Germinal center (tissue), 1 donor: ENCODE measurements at places on chromosomes 6 and 20.

GRCh38 chr6:155077331-155077730, 82.2 kb downstream of the TIAM2 start:
- DNase-seq: no peak

GRCh38 chr20:25218109-25218486, 22.6 kb downstream of the ENTPD6 start:
- DNase-seq: no peak

DNA sequence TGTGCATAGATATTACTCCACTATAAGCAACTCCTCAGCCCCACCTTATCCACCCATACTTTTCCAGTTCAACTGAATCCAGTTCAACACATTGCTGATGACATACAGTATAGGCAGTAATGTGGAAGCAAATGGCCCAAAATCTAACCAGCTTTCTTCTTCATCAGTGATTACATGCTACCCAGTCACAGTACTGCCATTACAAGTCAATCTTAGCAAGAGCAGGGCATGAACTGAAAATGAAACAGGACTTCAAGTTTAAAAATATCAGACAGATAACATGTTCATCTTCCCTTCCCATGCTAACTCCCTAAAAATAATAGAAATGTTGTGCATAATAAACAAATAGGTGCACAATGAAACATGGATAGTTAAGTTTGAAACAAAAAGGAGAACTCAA, 19.2 kb downstream of the RRAGD start:
- DNase-seq: no peak

DNA sequence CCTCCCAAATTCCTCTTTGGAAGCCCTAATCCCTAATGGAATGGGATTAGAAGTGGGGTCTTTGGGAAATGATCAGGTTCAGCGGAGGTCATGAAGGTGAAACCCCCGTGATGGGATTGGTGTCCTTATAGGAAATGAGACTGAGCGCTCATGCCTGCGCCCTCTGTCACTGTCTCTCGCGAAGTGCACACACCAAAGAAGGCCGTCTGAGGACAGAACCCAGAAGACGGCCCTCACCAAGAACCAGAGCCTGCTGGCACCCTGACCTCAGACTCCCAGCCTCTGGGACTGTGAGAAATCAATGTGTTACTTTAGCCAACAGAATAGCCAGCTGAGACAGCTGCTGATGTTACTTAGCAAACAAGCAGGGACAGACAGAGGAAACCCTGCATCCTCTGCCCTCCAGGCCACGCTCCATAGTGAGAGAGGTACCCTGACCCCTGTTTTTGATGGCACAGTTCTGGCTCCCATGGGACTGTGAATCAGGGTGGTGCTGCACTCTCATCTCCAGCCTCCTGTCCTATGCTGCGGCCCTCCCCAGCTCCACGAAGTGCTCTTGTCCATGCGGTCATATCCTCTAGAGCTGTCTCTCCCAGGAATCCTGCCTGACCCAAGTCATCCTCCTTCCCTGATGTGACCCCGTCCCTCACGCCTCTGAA, 369.3 kb downstream of the ZFAND3 start:
- DNase-seq: no peak

DNA sequence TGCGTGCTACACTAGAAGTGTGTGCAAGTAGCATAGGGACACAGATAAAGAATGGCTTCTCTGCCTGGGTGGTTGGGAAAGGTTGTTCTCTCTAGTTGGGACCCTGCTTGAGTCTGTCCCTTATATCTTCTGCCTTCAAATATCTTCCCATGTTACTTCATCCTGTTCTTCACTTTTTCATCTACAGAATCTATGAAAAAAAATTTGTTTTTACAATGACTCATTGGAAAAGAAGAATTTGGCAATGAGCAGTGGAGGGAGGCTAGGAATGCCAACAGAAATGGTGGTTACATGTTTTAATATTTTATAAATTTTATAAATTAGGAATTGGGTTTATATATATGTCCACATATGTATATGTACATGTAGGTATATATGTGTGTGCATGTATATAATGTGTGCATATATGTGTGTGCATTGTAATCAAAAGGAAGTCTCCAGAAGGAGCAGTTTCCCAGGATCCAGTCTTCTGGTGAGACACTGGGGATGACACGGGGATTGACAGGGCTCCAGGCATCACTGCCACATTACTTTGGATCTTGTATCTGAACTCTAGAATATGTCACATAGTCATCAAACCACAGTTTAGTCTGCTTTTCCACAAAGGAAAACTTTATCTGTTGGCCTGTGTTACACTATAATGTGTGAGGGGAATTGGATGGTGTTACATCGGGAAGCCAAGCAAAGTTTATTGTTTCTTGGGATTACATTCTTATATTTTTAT, 75.3 kb upstream of the RIPOR2 start:
- DNase-seq: no peak

- DNase-seq: no peak
These were observed 42.5 kb upstream of the FERMT1 start for GRCh38 chr20:6165346-6165745.

DNA sequence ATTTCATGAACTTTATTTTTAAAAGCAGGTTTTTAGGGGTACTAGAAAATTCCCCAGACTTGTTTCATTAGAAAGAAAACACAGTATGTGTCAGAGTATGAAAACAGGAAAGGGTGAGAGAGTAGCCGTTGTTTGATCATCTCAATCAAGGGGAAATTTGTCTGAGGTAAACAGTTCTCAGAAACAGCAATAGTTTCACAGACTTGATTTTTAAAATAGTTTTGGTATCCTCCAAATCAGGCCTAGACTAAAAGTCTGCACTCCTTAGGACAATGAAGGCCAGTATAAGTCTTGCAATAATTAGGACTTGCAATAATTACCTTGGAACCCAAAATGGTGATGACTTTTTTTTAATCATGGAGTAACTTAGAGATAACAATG, 176.6 kb upstream of the TAB2 start:
- no peak for DNase-seq

- DNase-seq: no peak
These were observed 11.0 kb upstream of the TPD52L1 start for GRCh38 chr6:125142618-125143017.
